ENCODE measurements at places on chromosomes 4 and X.

DNA sequence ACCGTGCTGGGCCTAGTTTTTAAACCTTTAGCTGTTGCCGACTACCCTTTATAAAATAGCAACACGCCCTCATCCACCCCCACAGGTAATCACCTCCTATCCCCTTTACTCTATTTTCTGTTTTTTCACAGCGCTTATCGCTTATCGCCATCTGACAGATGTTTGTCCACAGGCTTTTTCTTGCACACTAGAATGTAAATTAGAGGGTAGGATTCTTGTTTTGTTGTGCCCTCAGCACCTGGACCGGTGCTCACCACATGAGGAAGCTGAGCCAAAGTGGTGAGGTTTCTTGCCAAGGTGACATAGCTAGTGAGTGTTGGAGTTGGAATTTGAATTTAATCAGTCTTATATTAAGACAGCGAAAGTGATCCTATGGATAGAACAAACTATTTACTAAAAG lies 2.9 kb upstream of the RBBP7 start:
- no peak for DNase-seq

DNA sequence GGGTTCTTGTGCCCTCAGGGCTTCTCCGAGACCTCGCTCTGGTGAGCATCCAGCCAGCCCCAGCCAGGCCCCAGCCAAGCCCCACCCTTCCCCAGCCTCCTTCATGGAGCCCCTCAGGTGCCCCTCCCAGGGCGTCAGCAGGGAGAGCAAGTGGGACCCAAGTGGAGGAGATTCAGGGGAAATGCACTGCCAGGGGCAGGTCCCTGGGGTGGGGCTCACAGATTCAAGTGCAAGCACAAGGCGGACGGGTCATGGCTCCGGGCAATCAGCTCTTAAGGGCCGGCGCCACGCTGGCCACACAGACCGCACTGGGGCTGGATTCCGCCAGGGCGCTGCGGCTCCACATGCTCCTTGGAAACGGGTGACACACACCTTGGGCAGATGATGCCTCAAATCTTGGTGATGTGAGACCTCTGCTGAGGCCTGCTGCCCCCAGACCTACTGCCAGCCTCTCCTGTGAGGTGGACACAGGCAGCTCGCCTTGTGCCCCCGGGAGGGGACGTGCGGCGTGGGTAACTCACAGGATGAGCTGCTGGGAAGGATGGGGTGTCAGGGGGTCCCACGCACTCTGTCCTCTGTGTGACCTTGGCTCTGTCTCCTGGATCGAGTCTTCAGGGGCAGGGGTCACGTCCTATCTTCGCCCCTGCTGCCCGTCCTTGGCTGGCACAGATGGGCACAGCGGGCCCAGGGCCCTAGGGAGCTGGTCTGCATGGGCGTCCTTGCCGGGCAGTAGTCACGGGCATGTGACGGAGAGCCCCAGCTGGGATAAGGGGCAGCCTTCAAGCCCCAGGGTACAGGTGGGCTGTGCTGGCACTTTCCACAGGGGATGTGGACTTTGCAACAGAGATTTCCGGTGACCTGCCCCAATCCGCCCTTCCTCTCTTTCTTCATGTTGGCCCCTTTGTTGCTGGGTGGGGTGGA lies 17.1 kb downstream of the NAT8L start:
- DNase-seq, result no peak

DNA sequence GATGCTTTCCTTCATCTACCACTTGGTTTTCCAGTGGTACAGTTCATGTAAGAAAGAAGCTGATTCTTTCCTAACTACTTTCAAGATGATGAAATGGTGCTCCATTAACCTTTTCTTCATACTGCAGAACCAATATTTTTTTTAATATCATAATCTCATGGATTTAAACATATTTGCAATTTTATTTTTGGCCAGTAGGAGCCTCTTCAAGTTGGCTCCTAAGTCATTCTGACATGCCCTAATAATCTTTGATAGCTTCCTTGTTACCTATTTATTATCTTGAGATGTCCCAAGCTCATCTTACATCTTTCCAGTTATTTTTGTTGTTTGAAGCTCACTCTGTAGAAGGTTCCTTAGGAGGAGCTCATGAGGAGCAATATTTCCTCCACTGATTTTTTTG lies 170.2 kb downstream of the APBB2 start:
- DNase-seq, result no peak

GRCh38 chr4:121564840-121565375 lies 131.9 kb downstream of the ANXA5 start:
- no peak for DNase-seq

DNA sequence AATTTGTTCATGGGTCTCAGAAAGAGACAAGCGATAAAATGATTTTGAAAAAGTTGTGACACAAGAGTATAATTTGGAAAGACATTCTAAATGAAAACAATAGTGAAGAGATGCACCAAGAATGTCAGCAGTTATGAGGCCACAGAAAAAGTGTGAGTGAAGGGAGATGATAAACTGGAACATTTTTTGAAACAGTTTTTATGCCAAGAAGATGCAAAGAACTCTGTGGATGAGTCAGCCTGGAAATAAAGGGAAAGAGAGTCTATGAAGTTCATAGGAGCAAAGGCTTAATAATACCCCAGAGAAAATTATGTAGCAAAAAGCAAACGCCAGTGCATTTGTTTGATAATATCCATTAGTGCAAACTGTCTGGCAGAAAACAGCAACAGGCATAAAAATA lies 188.4 kb upstream of the TBC1D9 start:
- no peak for DNase-seq

GRCh38 chr4:183532821-183533220 lies 28.0 kb downstream of the ING2 start:
- DNase-seq, result no peak

DNA sequence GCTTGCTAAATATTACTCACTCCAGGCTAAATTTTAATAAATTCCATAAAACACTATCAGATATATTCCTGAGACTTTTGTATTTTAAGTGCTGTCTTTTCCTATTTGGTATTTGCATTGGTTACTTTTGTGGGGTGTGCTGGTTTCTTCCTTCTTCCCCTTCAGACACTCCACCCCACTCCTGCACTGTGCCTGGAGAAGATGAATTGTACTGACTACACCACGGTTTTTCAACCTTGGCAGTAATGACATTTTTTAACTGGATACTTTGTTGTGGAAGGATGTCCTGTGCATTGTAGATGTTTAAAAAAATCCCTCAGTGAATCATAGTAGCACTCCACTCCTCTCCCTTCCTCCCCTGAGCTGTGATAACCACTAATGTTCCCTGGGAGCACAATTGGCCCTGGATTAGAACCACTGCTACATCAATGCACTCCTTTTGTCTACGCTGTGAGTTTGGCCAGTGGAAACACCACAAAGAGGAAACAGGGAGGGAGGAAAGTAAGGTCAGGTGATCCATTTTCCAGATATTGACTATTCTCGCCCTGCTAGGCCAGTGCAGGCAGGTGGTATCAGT lies 36.3 kb downstream of the SNCA start:
- DNase-seq, result no peak

GRCh38 chr4:47694322-47694721 lies 143.5 kb downstream of the CORIN start:
- DNase-seq, result no peak

DNA sequence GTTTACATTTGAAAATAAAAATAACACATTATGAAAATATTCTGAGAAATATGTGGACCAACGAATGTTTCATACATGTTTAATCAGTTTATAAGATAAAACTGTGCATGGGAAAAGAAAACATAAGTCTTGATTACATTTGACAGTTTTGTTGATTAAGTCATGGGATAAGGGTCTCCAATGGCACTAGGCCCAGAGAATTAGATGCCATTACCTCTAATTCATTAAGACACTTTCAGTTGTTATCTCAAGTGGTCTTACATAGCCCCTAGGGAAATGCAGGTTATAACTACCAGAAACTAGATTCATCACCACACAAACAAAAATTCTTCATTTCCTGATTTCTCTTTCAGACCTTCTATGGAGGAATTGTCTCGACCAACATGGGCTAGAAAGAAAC lies 300.8 kb downstream of the PCDH7 start:
- no peak for DNase-seq

GRCh38 chrX:536616-537015 lies 94.0 kb upstream of the SHOX start:
- no peak for DNase-seq

DNA sequence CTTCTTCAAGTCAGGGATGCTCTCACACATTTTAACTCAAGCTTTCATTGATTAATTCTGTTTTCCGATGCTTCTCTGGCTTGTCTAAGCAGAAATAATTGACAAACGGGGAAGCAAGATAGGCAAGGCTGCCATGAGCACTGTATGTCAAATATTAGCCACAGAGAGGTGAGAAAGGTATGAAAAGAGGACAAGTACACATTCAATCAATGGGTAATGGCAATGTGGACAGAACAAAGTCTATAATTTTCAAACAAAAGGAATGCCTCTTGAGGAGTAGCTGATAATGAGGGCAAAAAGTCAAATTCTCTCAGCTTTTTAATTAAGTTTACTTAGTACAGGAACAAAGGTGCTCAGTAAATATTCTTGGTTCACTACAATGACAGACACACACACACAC lies 19.6 kb downstream of the COX7B2 start:
- no peak for DNase-seq

DNA sequence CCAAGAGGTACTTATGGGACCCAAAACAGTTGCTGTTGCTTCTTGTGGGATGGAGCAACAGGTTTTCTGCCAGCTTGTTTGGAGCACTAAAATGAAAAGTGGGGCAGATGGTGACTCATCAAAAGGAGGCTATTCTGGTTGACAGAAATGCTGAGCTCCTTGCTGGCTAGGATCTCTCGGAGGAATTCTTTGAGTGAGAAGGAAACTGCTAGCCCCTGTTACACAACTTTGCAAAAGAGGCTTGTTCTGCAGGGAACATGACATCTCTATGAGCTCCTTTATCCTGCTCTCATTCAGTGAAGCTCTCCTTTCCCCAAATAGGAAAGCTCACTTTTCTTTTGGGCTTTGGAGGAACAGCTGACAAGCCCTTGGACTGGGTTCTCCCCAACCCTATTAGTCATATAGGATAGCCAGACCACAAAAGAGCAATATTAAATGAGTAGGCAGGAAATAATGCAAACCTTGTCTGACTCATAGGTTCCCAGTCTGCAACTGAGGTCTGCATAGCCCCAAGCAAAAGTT lies 108.3 kb downstream of the CDS1 start:
- DNase-seq, result no peak

DNA sequence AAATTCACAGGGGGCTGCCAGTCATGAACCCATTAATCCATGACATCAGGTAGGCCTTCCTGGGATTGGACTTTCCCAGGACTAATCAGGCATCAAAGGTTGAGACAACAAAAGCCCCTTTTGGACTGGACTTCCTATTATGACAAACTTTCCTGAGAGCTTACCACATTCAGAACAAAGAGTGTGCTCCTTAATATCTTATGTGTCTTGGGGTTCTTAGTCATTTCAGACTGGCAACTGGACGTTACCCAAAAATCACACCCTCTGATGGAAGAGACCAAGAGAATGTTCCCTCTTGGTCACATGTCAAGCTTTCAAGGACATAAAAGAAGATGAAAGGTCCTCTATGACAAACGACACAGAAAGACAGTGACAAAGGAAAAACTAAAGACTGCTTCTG lies 31.6 kb upstream of the PPP1R2C start:
- DNase-seq, result no peak

GRCh38 chr4:142386449-142386848 lies 459.7 kb downstream of the INPP4B start:
- DNase-seq, result no peak

DNA sequence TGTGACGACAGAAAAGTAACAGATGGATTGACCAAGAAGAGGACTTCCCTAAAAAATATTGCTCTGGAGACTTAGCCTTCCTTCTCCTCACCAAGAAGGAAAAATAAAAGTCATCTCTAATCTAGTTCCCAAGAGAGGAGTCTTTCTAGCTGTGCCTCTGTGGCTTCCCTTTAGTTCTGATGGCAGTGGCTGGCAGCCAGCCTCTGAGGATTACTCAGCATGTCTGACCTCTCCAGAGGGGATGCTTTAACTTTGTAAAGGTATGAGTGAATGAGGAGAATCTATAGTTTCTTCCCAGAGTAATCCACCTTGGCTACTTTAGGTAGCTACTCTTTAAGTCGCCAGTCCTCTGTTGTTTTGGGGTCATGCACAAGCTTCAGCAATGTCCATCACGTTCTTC lies 163.9 kb upstream of the KIT start:
- no peak for DNase-seq

DNA sequence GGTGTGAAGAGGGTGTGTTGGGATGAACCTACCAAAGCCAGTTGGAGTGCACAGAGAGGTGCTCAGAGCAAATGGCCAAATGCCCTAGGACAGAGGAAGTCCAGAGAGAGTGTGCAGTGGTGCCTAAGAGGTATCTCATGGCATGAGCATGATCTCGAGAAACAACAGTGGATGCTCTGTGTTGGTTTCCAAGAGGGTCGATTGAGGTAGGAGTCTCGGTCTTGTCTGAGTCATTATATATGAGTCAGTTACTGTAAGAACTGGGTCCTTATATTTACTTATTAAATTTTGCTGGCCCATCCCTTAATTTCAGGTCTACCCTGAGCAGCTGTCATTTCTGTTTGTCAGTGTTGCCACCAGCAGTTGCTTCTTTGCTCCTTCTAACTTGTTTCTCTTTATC lies 86.6 kb upstream of the TMEM150C start:
- DNase-seq, result no peak

DNA sequence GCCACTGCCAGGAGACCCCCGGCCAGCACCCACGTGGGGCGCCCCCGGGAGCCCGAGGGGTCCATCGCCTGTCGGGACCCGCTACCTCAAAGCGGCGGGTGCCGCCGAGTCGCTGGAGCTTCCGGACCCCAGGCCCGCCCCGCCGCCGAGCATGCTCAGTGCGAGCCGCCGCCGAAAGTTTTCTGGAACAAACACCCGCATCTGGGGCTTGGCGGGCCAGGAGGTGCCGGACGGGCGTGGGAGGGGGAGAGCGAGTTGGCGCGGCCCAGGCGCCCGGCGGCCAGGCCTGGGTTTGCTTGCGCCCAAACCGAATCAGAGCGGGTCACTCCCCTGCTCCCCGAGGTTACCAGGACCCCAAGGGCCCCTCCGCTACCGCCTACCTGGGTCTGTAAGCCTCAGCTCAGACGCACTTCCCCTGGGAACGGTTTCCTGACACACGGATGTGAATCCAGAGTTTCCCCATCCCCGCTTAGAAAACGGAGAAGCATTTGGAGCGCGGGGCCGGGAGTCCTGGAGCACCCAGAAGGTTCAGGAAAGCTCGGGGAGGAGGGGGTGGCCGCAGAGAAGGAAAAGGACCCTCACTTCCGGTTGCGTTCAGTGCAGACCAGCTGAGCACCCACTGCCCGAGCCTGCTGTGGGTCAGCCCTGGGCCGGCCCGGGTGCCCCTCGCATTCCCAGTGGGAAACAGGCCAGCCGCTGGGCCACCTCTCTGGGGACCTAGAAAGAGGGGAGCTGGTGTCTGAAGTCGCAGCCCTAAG lies at the start of gene EVC2:
Gene EVC2 (minus strand): TSS at position 111 of the 758 bp plus-strand sequence. CDS start 46 bp downstream, at position 65.
- DNase-seq, result peak; percentile 15

- no peak for DNase-seq
These were observed 95.8 kb upstream of the TET2 start for GRCh38 chr4:105050896-105051295.

DNA sequence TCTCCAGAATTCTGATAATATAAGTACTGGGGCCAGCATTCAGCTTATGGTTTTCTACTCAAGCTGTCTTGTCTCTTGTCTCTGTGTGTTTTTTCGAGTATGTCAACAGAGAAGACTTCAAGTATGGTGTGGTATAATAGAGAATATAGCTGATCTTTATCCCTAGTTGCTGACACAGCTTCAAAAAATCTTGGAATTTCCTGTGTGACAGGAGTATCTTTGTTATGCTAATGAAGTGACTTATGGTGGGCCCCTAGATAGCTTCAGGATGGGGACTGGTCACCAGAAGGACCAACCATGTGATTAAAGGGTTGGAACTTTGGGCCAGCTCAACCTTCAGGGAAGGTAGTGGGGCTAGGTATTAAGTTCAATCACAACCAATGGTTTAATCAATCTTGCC lies 2.9 kb downstream of the GPRASP3 start:
- no peak for DNase-seq

All from stimulated activated CD4-positive, alpha-beta T cell treated with anti-CD3 and anti-CD28 coated beads, Interleukin-4, amount 100 ng/mL, for 24 hours (primary cell).